ENCODE measurements at places on chromosomes 5 and 9.

DNA sequence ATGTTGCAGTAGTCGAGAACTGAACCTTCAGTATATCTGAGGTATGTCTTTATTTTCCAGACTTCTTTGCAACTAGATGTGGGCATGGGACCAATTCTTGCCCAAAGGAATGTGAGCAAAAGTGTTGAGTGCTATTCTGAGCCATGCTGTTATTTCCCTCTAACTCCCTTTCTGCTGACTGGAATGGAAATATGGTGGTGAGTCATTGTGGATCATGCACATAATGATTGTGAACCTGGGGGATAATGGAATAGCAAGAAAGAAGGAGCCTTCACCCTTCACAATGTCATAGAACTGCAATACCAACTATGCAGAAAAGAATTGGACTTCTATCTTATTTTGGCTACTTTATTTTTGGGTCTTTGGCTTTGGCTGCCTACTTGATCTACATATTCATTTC lies 10.3 kb upstream of the DOCK2 start:
- DNase-seq, result peak; percentile 49

- no peak for DNase-seq
These were observed 246.8 kb downstream of the ARHGAP26 start for GRCh38 chr5:143016777-143017516.

DNA sequence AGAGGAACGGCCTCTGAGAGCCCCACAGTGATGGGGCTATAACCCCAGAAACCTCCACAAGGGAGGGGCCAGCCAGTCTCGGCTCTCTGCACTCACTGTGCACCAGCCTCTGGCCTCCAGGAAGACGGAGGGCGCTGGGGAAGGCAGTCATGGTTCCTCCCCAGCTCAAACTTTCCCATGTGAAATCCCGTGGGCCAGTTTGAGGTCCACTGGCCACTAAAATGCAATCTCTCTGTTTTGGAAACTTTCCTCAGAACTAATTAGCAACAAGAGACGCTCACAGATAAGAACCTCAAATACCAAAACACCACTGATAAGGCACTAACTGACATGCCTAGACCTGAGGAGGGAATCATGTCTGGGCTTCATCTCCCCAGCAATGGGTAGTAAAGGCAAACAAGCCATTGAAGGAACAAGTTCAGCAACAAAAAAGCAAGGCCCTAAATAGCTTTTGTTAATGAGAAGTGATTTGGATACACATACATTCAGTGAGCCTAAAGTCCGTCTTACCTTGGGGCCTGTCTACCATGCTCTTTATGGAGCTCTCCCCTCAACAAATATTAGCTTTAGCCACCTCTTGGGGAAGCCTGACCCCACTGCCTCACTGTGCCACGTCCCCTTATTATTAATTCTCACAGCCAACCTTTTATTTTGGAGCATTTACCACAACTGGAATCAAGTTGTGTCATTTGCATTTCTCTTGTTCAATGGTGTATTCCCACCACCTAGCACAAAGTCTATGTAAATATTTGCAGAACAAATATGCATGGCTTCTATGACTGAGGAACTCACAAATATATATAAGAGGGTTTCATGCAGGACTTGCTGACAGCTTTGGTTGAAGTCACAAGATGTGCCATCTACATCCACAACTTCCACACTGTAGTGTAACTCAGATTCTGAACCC lies 56.1 kb upstream of the GLRX start:
- DNase-seq, result no peak

DNA sequence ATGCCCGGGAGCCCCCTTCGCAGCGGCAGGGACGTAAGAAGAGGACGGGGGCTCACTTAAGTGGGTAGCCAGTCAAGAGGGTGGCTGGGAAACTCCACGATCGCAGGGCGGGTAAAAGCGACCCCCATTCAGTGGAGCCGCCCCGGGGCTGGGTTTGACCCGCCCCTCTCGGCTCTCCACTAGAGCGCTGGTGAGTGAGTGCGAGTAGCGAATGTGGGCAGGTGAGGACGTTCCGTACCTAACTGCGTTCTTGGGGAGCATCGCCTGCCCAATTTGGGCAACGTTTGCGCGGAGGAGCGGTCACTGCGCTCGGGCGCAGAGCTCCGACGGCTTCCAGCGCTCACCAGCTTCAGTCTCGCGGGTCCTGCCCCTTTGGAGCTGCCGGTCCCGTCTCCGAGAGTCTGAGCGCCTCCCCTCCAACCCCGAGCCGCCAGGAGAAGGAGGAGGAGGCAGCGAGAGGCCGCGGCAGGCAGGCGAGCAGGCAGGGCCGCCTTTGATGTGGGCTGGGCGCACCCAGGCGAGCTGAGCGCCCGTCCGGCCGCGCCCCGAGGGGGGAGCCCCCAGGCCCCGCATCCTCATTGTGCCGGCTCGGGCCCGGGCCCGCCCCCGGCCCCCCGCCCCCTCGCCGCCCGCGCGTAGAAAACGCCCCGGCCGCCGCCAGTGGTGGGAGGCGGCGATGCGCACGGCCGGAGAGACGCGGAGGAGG lies at the start of gene FGF18:
Gene FGF18 (plus strand): TSS at position 666 of the 706 bp plus-strand sequence. CDS start 553 bp downstream, outside the sequence.
- peak; percentile 46 for DNase-seq

DNA sequence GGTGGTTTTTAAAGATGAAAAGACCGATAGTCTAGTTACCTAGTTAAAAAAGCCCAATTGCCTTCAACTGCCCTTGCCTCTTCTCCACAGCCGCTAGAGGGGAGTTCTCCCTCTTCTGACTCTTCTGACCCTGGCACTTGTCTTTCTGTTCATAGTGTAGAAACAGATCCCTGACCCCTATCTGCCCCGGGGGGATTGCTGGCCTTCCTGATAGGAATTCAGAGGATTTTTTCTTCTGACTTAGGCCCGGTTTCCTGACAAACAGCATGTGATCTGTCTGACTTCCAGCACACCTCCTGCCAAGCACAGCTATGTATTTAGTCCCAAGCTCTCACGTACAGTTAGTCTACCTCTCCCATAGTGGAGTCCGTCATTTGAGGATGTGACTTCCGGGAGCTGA lies 5.0 kb upstream of the TMEM268 start:
- no peak for DNase-seq

DNA sequence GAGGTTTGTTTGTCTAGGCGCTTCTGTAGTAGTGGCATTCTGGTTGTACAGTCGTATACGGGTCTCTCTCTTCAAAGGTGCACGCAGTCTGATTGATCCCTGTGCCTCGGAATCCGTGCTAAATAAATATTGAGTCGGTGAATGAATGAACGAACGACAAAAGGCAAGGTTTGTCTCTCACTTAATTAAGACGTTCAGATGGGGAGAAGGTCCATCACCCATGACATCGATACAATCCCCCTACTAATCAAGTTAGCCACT lies 500 bp upstream of the CREBRF start:
- no peak for DNase-seq

GRCh38 chr5:39024005-39024404 lies 50.2 kb downstream of the RICTOR start:
- no peak for DNase-seq

GRCh38 chr9:34570376-34570775 lies 19.1 kb downstream of the CNTFR start:
- no peak for DNase-seq

DNA sequence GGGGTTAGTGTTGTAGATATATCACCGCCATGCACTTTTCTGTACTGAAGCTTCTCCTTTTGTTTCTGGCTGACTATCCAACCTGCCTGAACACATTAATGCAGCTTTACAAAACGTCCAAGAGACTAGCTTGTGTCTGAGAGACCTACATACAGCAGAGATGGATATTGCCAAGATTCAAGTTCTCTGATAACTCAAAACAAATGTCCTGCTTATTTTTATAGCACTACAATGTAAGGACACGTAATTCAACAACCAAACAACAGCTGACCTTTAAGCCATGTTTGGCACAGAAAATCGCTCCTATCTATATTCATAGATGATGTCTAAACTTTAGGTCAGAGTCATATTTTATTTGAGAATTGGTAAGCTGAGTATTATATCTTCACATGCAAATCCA lies 76.2 kb upstream of the NTRK2 start:
- DNase-seq, result no peak

GRCh38 chr5:135890867-135891266 lies 4.8 kb downstream of the IL9 start:
- no peak for DNase-seq

DNA sequence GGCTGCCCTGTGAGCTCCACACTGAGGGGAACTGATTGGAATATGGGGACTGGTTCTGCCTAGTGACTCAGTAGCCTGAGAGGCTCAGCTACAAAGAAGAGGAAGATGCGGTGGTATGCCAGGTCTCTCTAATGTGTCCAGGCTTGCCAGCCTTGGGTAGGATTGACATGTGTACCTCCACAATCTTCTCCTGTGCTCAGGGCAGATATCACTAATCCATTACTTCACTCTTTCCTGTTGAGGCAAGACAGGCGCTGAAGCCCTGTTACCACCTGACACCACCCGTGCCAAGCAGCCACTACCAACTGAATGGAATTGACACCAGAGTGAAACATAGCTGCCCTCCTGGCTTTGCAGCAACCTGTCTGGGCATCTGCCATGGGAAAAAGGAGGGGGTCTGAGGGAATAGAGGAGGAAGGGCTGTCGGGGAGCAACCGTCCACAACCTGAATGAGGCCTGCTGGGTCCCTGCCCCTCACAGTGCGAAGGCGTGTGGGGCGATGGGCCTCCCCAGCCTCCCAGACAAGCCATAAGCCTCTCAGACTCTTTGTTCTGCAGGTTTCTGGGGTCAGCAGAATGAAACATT lies 114.7 kb upstream of the CXCL14 start:
- no peak for DNase-seq

- DNase-seq, result no peak
These were observed 676.4 kb downstream of the PRELID2 start for GRCh38 chr5:145158730-145159129.

DNA sequence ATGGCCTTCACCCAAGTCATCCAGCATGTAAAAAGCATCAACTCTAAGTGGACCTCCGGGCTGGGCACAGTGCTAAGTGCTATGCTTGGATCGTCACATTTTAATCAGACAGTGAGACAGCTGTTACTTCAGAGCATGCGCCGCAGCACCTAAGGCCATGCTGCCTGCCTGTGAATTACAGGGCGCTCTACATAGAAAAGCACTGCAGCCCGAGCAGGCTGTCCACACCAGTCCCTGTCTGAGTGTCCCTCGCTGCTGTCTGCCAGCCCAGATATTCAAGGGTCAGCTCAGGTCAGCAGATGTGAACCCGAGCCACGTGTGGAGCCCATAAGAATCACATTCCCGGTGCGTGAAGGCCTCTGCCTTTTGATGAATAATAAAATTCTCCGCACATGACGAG lies 37.1 kb downstream of the AK8 start:
- no peak for DNase-seq

DNA sequence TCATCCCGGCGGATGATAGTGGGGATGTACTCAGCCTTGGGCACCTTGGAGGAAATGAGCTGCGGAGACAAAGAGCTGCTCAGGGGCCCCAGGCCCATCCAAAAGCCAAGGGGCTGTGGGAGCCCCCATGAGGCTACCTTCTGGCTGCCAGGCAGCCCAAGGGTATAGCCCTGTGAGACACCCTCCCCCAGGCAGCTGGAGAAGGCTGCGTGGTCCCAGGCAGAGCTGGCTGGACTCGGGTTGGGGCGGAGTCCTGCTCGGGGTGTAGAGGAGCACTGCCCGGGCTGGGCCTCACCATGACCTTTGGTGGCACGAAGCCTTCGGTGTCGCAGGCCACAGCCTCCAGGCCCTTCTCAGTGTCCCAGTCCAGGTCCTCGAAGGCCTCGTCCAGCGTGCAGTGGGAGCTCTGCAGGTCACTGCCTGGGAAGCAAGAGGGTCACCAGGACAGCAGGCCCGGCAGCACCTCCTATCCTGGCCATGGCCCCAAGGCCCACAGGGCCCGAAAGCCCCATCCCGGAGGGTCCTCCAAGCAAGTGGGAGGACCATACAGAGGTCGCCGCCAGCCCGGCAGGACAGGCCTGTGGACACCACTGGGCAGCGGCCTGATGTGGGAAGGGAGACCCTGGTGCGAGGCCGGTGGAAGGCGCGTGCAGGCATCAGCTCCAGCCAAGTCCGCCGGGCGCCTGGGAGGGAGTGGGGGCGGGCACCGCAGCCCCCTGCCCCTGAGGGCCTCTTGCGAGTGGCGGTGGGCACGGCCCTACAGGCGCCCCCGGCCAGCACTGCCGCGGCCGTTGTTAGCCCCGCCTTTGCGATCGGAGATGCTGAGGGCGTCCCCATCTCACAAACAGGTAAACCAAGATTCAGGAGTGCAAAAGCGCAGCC lies 6.1 kb downstream of the NSMF start:
- no peak for DNase-seq

- DNase-seq, result no peak
These were observed 709 bp downstream of the WHRN start for GRCh38 chr9:114504341-114505186.

DNA sequence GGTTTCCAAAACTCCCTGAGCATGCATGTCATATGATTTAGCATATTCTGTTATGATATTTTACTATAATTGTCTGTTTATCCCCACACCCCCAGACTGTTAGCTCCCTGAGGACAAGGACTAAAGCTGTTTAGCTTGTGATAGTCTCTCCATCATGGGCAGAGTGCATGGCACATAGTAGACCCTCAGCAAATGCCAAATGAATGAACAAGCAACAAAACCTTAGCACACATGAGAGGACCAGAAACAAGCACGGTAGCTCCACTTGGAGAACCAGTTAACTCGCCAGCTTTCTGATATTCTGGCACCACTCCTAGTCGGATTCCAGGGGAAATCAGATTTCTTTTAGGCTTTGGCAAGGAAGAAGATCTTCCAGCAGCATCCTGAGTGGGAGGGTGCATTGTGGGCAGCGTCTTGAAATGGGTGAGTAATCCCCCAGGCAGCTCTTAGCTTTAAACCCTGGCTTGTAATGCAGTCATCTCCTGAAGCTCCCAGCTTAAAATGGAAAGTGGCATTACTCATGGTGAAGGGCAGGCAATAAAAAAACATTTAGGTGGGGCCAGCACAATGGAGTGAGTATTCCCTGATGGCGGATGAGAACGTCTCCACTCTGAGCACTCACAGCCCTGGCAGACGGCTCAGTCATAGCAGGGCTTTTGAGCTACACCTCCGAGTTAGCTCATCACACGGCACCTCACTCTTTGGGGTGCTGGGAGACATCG lies 41.1 kb downstream of the FGF1 start:
- peak; percentile 93 for DNase-seq

Data from AG09319 (cell line).